ENCODE measurements at places on chromosomes 4 and X.

DNA sequence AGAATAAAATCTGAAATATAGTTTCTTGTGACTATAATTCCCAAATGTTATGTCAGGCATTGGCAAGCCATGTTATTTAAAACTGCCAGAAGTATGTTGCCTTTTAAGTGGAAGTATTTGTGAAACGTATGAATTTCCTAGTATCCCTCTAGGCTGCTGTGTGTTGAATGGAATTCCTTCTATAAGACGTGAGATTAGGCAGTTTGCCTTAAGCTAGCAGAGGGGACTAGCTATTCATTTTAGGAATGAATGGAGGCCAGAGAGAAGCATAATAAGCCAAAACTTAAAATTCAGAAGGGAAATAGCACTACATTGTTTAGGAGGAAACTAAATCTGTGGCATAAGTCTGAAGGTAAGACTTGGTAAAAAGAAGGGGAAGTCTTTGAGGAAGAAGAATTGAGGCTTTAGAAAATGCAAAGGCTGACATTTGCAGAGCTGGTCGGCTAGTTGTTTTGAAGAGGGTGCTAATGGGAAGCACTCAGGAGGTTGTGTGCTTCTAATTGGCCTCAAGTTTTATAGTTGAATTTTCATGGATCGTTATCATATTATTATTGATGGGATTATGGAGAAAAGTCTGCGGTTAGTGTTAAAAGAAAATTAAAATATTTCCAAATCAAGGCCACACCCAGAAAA is 57.1 kb downstream of the TMEM131L start:
- DNase-seq = no peak

- no peak for DNase-seq
Measured at GRCh38 chr4:4735136-4735750, 124.2 kb upstream of the MSX1 start.

DNA sequence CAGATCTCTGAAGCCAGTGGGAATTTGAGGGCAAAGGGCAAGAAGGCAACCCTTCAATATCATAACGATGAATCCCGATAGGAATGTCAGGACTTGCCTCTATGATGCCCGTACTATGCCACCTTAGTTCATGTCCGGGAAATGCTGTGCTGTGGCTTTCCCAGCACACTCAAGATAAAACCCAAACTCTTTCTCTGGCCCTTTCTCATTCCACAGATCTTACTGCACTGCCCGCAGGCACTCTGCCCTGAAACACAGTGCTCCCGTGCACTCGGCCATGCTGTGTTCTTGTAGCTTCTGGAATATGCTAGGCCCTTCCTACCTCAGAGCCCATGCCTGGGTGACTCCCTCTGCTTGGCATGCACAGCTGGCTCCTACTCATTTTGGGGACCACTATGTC is 26.3 kb downstream of the SORCS2 start:
- DNase-seq = no peak

DNA sequence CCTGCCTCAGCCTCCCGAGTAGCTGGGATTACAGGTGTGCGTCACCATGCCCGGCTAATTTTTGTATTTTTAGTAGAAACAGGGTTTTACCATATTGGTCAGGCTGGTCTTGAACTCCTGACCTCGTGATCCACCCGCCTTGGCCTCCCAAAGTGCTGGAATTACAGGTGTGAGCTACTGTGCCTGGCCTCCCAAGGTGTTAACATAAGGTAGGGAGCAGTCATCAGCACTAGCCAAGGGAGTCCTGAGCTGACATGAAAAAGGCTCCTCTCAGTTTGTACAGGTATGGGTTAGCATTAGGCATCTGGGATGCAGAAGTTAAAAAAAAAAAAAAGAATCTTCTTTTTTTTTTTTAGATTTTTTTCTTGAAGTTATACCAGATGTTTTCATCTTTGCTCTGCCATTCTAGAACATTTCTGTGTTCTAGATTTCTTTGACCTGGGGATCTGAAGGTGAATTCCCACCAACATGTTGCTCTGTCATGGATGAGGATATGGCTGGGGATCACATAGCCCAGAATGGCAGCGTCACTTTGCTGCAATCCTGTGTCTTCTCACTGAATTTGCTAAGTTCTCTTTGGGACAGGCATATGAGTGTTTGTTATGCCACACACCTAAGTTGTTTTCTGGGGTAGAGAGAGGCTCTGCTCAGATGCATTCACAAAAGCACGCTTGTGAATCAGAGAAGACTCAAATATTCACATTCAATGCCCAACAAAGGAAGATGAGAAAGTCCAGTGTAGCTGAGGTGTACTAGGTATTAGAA is 24.4 kb upstream of the PLA2G12A start:
- no peak for DNase-seq

DNA sequence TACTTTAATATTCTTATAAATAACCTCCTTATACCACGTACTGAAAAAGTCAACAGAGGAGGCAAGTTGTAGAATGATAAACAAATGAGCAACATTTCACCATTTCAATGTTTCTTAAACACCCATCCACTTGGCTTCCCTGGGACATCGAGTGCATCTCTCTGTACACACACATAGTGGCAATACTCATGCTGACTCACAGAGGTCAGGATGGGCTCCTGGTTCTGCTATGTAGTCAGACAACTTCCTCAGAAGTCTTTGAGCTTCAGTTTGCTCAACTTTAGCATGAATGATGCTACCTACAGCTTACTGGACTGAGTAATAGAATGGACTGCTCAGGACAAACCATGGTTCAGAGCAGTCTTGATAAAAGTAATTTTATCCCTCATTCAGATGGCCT is 56.9 kb downstream of the MAD2L1 start:
- no peak for DNase-seq

GRCh38 chr4:75344915-75345314 is 169.3 kb downstream of the RCHY1 start:
- no peak for DNase-seq

DNA sequence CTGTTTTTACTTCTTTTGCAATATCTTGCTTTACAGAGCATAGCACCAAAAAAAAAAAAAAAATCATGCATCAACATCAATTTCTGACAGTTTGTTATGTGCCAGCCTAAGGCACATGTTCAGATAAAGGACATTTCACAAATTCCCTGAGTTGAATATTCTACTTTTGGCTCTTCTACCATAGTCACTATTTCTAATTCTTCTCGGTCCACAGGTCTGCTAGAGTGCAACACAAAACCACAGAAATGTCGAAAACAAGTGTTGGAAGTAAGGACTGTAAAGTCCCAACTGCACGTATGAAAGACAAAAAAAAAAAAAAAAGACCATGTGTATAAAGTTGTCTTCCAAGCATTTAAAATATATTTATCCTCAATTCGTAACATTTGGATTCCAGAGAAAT is 494.2 kb upstream of the INTU start:
- DNase-seq = no peak

- no peak for DNase-seq
Measured at GRCh38 chrX:50996930-50997329, 86.4 kb downstream of the BMP15 start.

DNA sequence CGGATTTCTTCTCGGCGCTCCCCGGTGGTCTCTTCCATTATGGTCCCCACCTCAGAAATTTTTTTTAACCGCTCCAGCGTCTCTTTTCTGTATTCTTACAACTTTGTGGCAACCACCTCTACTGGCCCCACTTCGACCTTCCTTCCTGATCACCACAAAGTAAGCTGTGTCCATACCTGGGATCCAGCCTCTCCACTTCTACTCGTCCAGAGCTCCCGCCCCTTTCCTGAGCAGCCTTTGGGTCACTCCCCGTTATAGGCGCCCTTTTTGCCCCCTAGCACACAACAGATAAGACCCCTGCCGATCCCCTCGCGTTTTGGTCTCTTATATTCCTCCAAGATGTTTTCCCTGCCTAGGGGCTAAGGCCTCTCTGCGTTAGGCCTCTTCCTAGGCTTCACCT is 557 bp downstream of the PIGG start:
- DNase-seq = no peak

DNA sequence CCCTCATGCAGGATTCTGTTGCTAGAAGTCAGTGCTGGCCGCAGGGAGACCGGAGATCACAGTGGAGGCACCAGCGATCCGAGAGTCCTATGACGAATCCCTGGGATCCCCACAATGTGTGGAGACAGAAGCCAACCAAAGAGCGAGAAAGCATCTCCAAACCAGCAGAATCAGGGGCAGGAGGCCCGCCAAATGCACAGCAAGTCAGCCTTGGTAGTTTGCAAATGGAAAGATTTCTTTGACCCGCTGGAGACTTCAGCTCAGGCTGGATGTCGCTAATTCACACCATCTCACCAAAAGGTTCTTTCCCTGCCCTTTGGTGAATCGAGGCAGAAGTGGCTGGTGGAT is 505 bp upstream of the PKD2 start:
- DNase-seq = no peak

- DNase-seq = no peak
Measured at GRCh38 chr4:105714071-105714521, 5.5 kb downstream of the GSTCD start.

DNA sequence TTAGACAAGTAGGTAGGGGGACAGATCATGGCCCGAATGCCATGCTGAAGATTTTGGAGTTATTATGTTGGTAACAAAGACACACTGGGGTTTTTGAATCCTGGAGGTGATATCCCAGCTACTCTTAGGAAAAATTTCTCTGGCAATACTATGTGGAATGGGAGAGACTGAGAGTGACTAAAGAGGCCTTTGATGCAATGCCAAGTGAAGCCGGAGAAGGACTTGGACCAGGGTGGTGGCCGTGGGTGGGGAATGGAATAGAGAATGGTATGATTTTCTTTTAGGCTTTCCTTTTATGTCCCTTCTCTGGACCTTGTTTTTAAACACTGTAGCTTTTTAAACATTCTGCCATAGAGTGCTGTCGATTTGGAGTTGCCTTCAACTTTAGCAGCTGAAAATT is 141.6 kb downstream of the DCLK2 start:
- DNase-seq = no peak

- DNase-seq = no peak
Measured at GRCh38 chr4:40122941-40123340, 66.3 kb downstream of the N4BP2 start.

DNA sequence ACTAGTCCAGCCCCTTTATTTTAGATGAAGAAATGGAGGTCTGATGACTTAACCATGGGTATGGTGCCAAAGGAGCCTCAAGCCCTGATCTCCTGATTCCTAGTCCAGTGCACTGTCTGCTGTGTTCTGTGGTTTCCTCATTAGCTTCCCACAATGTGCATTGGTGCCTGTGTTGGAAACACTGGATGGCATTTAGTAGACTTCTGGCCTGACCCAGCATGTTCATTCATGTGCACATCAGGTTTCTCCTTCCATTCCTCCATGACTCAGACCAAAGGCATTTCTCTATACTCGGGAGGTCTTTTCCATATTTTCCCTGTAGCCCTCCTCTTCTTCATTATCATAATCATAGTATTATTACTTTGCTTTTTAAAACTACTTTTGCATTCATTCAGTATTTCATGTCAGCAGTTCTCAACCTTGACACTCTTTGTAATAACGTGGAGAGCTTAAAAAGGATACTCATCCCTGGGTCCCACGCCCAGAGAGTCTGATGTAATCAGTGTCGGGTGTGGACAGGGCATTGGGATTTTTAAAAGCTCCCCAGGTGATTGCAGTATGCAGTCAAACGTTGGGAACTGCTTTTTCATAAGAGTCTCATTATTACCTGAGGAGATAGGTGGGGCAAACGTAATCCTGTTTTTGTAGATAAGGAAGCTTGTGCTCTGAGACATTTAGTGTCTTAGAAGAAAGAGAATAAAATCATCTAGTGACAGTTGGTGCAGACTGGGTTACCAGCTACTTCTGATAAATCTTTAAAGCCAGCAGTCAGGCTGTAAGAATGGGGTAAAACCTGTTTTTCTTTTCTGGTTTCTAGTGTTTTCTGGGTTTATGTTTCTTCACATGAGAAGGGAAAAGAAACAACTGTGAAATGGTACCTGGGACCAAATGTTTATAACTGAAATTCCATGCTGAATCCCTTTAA is 40.9 kb upstream of the XK start:
- DNase-seq = no peak

- DNase-seq = no peak
Measured at GRCh38 chr4:2535376-2536192, 863 bp upstream of the FAM193A start.

- DNase-seq = no peak
Measured at GRCh38 chrX:142977128-142977914, 48.4 kb upstream of the SPANXN4 start.

- no peak for DNase-seq
Measured at GRCh38 chrX:153516073-153516472, 1.4 kb upstream of the ATP2B3 start.

GRCh38 chrX:13590207-13590606 is 20.8 kb downstream of the EGFL6 start:
- DNase-seq = no peak

GRCh38 chrX:867502-867901 is 236.9 kb downstream of the SHOX start:
- no peak for DNase-seq

GRCh38 chrX:96394598-96394997 is 290.0 kb upstream of the DIAPH2 start:
- no peak for DNase-seq

DNA sequence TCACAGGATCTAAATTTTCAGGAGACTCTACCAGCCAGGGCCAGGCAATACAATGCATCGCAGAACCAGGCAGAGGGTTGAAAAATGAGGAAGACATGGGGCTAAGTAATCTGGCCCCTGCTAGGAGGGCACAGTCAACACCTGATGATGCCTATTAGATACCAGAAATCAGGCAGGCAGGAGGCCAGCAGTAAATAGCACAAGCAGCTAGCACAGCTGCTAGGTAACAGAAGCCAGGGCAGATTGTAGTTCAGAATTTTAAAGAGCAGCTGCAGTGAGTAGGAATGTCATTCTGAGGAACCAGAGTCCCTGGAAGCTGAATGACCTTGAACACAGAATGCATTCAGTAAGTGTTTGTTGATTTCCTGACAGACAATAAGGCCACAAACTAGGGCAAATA is 38.8 kb upstream of the TRPC5OS start:
- DNase-seq = no peak

DNA sequence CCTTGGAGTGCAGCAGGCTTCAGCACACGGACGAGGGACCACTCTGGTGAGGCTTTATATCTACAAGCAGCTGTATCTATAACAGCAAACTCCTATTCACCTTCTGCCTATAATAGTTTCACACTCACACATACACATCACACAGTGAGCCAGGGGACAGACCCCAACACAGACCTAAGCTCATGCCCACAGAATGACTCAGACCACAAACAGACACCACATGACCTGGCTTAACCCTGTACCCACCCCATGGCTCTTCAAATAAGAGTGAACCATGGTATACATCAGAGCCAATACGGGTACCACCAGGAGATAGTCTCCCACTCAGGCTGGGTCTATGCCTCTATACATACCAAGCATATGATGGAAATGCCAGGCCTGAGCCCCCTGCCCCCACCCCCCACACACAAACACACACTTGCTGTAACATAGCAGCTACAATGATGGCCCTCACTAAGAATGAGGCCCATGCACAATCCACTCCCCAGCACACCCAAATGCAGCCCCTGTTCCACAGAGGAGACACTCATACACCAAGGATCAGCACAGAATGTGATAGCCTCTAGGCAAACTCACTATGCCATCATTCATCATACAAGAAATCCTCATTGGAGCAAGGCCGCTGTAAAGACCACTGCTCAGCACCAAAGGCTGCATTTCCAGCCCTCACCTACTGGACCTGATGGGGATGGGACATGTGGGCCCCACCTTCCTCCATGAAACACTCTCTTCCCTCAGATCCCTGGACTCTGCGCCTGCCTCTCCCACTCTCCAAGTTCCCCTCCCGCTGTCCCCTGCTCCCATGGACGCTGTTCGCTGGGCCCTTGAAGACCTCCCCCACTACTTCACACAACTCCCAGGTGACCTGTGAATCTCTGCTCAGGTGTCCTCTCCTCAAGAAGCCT is 62.1 kb upstream of the XIAP start:
- no peak for DNase-seq

Data from endothelial cell of umbilical vein (primary cell).